AG09309 (cell line): ENCODE measurements at places on chromosomes 3 and 15.

- no peak for DNase-seq
Measured at GRCh38 chr15:66408254-66408653, 21.5 kb downstream of the MAP2K1 start.

GRCh38 chr15:42736178-42736792 lies 643 bp downstream of the CDAN1 start:
- no peak for DNase-seq

GRCh38 chr3:121545049-121545573 lies 677 bp downstream of the POLQ start:
- DNase-seq, result no peak

DNA sequence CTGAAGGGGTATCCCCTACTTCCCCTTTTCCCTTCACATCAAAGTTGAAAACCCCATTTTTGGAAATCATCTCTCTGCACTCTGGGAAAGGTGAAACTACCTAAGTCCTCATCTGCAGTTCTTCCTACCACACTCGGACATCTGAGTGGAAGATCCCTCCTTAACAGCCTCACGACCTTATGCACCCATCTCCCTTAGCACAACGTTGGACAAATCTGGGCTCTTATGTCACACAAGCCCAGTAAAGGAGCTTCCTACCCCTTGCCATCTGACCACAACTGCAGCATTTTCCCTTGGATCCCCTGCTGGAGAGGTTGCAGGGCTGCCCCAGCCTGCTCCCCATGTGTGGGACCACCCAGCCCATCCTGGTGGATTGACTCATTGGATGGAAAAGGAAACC lies 252.1 kb upstream of the ST8SIA2 start:
- no peak for DNase-seq

DNA sequence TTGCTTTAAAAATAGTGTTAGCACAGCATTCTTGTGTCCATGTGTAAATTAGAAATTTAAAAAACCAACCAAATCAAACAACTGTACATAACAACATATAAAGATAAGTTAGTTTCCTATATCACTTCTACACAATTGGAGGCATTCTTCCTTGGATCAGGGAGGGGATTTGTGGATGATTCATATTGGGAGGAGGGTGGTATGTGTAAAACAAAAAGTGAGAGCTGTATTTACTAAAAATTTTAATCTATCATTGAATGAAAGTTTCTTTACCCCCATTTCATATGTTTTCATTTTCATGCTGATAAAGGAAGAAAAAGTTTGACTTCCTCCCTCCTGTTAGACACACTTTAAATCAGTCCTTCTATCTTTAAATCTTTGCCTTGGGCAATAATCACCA lies 325.0 kb downstream of the SATB1 start:
- no peak for DNase-seq

DNA sequence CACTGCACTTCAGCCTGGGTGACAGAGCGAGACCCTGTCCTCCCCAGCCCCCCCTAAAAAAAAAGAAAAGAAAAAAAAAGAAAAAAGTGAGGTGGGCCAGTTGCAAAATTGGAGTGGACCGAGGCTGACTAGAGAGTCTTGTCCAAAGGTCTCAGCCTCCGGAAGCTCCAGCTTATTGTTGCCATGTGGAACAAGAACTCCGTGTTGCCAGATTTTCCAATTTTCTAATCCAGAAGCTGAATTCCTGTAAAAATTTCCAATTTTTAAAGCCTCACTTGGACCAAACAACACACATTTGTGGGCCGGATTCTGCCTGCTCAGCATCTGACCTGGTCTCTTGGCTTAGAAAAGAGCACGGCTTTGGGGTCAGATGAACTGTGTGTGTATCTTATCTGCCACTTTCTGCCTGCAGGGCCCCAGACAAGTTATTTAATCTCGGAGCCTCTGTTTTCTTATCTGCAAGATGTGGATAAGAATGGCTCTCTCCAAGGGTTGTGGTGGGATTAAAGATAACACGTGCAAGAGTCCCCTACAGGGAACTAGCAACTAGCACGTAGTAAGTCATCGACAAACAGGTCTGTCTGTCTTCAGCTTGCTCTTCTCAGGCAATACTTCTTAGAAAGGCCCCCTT lies 73.7 kb upstream of the TLE3 start:
- no peak for DNase-seq

DNA sequence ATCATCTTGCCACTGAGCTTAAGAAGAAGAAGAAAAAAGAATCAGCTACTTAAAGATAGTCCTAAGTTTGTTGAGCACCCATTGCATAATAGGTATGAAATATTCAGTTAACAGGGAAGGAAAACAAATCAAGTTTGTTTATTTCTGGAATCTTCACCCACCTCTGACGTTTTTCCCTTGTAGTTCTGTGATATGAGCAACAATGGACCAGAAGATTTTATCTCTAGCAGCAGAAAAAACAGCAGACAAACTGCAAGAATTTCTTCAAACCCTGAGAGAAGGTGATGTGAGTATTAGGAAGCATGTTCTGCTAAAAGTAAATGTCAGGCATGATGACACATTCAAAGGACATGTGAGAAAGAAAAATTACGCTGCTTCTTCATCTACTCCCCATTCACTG lies 3.7 kb downstream of the FANCI start:
- no peak for DNase-seq

GRCh38 chr15:35665896-35666536 lies 120.1 kb upstream of the DPH6 start:
- DNase-seq, result no peak

- no peak for DNase-seq
Measured at GRCh38 chr3:193686665-193687483, 93.9 kb downstream of the OPA1 start.

GRCh38 chr3:14814411-14814871 lies 4.3 kb upstream of the FGD5 start:
- DNase-seq, result no peak

GRCh38 chr15:65937054-65937453 lies 67.8 kb downstream of the RAB11A start:
- no peak for DNase-seq

DNA sequence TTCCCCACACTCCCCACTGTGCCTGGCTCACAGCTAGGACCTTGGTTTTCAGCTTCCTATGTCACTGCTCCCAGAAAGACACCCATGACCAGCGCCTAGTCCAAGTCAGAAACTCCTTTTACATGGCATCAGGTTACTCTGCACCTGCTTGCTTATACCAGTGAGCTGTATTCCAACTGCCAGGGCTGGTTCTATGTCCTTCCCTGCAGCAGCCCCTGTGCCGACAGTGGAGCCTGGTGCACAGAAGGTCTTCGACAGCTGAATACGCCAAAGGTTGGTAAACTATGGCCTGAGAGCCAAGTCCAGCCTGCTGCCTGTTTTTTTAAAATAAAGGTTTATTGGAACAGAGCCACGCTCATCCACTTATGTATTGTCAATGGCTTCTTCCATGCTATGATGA lies 102.5 kb downstream of the IQSEC1 start:
- no peak for DNase-seq

- DNase-seq, result no peak
Measured at GRCh38 chr3:129688271-129688895, 81.9 kb upstream of the PLXND1 start.

- DNase-seq, result no peak
Measured at GRCh38 chr3:177944228-177944661, 592.0 kb upstream of the KCNMB2 start.

- no peak for DNase-seq
Measured at GRCh38 chr3:195025056-195025883, 245.7 kb downstream of the XXYLT1 start.

GRCh38 chr3:108983051-108983450 lies 29.4 kb upstream of the GUCA1C start:
- no peak for DNase-seq

GRCh38 chr15:89016549-89017041 lies 71.7 kb upstream of the ABHD2 start:
- DNase-seq, result no peak

DNA sequence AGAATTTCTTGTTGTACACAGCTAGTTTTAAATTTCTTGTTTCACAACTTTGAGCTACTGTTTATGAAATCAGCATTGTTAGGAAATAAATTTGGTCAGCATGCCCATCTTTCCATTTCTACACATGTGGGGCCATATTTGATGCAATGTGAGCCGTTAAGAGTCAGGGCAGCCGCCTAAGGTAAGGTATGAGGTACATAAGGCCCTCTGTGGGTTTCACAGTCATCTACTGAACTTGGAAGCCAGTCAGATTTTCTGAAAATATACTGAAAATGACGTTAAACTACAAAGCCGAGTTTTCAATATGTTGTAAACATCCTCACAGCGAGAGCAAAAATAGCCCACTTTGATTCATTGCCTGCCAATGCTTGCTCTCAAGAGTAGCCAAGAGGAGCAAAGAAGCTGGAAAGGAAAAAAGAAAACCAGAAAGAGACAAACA lies 94.7 kb upstream of the PDZRN3 start:
- DNase-seq, result no peak

DNA sequence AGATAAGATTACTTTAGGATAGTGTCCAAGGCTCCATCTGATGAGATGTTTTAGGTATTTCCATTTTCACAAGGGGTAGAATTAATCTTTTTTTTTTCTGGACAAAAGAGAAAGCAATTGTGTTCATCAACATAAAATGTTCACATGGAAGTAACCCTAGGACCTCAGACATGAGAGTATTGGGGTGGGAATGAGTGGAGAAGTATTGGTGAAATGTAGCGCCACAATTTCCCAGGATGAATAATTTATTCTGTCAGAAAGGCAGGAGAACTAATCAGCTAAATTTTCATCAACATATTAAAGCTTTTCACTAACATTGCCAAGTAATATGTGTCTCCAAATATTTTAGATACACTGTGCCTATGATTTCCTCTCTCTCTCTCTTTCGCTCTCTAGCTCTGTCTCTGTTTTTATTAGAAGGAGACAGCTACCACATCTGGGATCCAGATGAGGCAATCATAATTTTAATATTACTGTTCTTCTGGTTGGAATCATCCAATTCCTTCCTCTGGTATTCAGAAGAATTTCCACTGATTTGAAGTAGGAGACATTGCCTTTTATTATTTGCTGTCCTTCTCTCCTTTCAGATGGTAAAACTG lies 21.6 kb upstream of the ZNF280D start:
- DNase-seq, result no peak

DNA sequence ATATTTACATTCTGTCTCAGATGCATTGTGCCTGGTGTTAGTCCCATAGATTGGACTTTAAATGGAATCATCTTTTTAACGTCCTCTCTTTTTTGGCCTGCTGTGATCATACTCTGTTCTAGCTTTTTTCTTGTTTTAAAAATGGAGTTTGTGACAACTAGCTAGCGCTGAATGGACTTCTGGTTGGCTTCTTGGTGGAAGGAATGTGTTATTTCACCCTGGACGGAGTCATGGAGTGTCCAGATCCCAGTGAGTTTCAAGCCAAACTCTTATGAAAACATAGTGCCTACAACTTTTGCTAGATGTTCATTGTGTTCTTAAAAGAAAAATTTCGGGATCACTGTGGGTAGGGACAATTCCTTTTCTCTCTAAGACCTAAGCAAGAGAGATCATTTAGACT lies 192.6 kb downstream of the TCF12 start:
- DNase-seq, result no peak

- DNase-seq, result no peak
Measured at GRCh38 chr15:67000896-67001295, 64.5 kb upstream of the SMAD3 start.

- DNase-seq, result no peak
Measured at GRCh38 chr3:93981649-93982048, 1.7 kb downstream of the ARL13B start.

GRCh38 chr3:195082811-195083210 lies 188.1 kb downstream of the XXYLT1 start:
- no peak for DNase-seq

- DNase-seq, result no peak
Measured at GRCh38 chr3:10417847-10418246, 87.5 kb downstream of the ATP2B2 start.

DNA sequence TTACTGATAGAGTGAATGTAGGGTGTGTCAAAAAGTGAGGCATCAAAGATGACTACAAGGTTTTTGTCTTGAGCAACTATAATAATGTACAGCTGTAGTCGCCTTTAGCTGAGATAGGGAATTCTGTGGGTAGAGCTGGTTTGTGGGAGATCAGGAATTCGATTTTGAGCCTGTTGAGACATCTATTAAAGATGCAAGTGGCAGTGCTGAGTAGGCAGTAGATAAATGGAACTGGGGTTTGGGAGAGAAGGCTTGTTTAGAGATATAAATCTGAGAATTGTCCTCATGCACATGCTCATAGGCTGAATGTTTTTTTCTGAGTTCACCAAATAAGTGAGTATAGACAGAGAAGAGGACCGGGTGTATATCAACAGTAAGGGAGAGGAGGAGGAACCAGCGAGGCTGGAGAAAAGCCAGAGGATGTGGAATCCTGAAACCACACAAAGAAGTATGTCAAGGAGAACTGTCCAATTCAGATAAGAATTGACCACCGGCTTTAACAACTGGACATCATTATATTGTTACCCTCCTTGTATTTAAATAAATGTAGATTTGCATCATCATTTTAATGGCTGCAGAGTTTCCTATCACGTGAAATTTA lies 146.0 kb upstream of the TNIK start:
- peak; percentile 25 for DNase-seq

DNA sequence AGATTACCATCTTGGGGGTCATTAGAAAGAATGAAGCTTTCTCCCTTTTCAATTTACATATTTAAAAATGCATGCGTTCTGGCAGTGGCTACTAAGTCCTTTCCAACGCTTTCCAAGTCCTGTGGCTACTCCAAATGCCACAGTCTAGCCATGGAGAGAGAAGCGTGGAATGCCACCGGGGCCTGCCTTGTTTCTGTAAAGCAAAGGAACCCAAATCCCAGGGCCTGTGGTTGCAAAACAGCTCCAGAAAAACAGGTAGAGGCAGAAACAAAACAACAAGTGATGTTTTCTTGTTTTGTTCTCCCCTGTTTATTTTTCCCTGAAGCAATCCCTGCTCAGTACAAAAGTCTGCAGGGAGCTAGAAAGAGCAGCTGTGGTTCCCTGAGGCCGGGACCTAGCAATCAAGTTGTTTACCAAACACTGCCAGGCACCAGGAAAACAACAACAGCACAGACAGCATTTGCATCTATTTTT lies 85.5 kb downstream of the FOXP1 start:
- no peak for DNase-seq

- no peak for DNase-seq
Measured at GRCh38 chr3:32592011-32592410, 21.4 kb upstream of the DYNC1LI1 start.

- DNase-seq, result peak; percentile 29
Measured at GRCh38 chr3:66338927-66339326, 118.1 kb downstream of the SLC25A26 start.

DNA sequence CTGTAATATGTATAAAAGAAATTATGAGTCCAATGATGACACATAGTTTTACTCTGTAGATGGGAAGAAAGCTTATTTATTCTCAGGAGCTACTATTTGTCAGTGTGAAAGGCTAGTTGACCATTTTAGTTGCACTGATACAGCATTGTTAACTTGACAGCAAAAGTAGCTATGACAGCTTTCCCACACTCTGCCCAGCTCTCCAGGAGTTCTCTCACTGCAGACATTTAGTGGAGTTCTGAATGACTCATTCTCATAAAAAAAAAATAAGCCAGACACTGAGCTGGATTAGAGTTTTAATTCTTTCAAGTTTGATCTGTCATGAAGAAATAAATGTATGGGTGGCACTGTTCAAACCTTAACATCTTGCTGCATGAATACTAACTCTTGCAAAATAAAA lies 77.2 kb upstream of the CFAP20DC start:
- DNase-seq, result peak; percentile 86

GRCh38 chr3:120407508-120408287 lies 43.1 kb downstream of the FSTL1 start:
- DNase-seq, result no peak

- no peak for DNase-seq
Measured at GRCh38 chr3:9388562-9389272, 8.7 kb upstream of the SETD5 start.
